ENCODE measurements at places on chromosomes 3 and 15.

DNA sequence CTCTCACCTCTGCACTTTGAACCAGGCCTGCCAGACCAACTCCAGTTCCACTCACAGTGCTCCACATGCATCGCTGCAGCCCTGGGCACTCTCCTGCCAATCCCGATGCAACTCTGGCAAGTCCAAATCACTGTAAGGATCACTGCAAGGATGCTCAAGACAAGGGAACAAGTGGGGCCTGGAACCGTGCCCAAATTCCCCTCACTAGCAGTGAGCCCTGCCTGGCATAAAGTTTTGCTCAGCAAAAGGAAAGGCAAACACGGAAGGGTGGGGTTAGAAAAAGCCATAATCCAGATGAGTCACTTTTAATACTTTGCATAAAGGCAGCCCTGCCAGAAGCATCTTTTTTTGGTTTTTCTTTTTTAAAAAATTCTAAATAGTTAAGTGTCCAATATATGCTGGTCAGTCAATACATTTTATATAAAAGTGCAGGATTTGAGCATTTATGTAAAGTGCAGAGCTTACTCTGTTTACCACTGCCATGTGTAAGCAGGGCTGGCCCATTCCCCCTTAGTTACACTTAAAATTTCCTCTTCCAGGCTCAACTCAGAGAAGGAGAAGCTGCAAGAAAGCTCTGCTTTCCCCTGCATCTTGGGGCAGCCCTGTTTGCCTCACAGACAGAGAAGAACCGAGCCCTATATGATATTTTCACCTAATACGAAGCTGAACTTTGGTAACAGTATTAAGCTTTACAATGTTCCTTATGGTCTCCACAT, 102.2 kb downstream of the CD47 start:
- DNase-seq, result no peak

GRCh38 chr3:151724576-151725562, 8.9 kb upstream of the AADACL2 start:
- no peak for DNase-seq

GRCh38 chr3:174216946-174217718, 642.0 kb upstream of the NAALADL2 start:
- no peak for DNase-seq

DNA sequence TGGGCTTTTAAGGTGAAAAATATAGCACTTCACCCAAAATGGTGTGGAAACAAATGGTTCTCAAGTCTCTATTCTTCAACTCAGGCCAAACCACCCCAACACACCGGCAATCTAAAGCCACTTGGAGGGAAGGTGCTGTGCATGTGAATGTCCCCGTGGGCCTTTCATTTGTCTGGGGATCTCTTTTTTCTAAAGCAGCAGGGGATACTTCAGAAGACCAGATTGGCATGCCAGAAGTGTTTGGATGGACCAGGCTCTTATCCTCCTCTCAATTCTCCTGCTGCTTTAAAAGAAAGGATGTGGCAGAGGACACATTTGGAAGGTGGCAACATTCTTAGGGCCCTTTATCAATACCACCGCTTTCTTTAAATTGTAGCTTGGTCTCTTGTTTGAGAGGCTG, 193.1 kb downstream of the MEIS2 start:
- DNase-seq, result no peak

DNA sequence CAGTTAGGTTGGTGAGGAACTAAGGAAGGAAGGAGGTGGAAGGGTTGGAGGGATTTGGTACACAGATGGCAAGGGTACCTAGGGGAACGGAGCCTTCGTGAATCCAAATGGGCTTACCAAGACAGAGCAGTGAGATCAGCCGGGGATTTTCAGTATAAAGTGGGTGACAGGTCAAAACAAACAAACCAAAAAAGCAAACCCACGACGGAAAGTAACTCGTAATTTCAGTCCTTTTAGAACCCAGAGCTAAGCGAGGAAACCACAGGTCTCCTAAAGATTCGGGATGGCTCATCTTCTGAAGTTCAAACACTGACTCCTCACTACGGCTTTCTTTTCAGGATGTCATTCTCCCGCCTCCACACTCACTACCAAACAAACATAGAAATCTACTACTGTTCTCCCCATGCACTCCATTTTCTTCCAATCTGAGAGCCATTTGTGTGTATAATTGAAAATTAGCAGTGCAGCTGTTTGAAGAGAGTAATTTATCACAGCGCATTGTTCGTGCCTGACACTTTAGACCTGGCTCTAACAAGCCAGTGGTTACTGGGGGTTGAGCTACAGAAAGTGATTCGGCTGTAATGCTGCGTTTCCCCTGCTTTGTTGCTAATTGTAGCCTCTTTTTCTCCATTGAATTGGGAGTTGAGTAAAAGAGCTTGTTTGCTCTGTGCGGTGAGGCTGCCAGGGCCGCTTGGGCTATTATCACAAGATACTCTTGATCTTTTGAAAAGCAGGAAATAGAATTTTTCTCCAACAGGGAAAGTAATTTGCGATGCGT, 64.7 kb upstream of the CCDC39 start:
- DNase-seq, result no peak

- DNase-seq, result no peak
These were observed 95.0 kb upstream of the CGNL1 start for GRCh38 chr15:57281321-57281720.

- no peak for DNase-seq
These were observed 142.4 kb upstream of the TMC3 start for GRCh38 chr15:81516461-81516860.

DNA sequence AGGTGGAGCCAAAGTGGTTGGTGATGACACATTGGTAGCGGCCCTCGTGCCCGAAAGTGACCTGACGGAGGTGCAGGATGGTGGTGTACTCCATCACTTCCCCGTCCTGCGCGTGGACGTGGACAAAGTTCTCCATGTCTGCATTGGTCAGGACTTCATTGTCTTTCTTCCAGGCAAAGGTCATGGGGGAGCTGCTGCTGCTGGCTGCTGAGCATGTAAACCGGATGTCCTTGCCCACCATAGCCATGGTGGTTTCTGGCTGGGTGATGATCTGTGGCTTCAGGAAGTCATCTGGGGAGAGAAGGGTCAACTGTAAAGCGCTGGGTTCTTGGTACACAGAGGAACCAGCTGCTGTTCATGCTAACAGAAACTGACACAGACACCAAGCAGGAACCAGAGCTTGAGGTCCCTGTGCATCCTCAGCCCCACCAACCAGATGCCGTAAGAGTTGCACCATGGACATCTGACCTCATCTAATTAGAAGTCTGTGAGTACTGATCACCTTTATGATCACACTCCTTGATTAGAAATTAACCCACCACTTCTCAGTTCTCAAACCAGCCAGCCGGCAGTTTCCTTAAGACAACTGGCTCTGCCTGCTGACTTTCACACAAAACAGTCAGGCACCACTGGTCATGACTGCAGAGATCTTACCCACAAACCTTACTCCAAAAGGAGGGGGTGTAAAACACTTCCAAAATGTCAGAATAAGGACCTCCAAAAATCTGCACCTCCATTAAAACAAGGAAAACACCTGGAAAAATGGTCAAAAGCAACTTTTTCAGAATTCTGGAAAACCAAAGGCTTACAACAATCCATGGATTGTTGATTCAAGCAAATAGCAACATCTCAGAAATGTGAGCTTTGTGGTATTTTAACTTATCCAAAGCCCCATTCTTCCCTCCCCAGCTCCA, 114.6 kb downstream of the LRIG1 start:
- DNase-seq, result no peak

DNA sequence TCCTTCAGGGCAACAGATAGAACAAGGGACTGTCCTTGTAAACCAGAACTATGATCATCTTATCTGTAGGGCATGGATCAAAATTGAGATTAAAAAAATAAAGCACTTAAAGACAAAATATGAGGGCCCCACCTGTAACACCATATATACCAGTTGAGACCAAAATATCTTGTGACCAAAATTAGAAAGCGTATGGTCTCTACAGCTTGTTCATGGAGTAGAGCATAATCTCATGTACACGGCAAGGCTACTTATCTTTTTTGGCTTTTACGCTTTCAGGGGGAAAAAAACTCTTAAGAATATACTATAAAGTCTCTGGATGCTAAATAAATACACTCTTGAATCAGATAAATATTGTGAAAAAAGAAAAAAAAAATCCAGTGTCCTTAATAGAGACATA, 49.3 kb downstream of the ADAMTS9 start:
- no peak for DNase-seq

- DNase-seq, result no peak
These were observed 82.6 kb downstream of the TGFBR2 start for GRCh38 chr3:30688776-30689641.

- DNase-seq, result no peak
These were observed 103.7 kb upstream of the LRIG1 start for GRCh38 chr3:66604481-66604880.

GRCh38 chr15:31867536-31868442, 162.5 kb upstream of the CHRNA7 start:
- no peak for DNase-seq

GRCh38 chr3:193828477-193828876, 235.5 kb downstream of the OPA1 start:
- DNase-seq, result no peak

GRCh38 chr3:115347737-115348136, 200.6 kb upstream of the ZBTB20 start:
- DNase-seq, result no peak

DNA sequence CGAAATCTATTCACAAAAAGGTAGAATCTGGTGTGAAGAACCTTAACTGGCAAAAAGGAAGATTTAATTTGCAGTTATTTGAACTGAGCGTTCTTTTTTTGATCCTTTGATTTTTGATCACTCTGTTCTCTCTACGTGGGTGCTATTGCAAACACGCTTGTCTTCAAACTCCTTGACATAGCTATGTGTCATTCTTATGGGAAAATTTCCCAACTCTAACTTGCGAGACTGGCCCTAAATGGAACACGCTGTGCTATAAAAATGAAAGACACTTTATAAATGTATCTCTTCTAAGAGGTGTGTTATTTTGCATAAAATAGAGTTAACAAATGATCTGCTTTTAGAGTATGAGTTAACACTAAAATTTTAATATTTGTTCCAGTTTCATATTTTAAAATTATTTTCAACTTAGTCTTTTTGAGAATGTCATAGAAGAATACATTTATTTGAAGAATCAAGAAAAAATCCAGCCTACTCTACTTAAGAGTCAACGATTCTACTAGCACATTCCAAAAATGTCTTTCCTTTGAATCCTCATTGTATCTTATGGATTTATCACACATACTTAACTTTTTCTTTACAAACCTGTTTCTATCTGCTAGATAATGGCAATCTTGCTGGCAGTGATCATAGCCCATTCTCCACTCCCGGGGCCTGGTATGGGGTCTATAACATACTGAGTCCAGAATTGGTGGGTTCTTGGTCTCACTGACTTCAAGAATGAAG, 610.0 kb upstream of the TBL1XR1 start:
- no peak for DNase-seq

GRCh38 chr3:81776643-81777042, 15.2 kb upstream of the GBE1 start:
- no peak for DNase-seq
